ENCODE measurements at places on chromosomes 12 and 14.
A peak's percentile ranks its signal among the peaks of the same experiment; 100 is the strongest.

DNA sequence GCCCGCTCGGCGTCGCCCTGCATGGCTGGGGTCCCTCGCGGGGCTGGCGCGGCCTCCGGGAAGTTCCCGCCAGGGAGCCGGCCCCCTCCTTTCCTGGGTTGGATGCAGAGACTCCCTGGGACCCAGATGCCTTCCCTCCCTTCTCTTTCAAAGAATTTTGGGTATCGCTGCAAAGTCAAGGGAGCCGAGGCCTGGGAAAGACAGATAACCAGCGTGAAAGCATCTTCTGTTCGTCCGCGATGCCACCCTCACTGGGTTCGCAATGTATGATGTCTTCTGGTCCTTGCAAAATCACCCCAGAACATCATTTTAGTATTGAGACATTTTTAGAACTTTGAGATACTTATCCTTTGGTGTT, 451 bp downstream of the IRAK3 start:
- DNase-seq: no peak

GRCh38 chr12:108646600-108647579, 13.2 kb upstream of the SELPLG start:
- no peak for DNase-seq

DNA sequence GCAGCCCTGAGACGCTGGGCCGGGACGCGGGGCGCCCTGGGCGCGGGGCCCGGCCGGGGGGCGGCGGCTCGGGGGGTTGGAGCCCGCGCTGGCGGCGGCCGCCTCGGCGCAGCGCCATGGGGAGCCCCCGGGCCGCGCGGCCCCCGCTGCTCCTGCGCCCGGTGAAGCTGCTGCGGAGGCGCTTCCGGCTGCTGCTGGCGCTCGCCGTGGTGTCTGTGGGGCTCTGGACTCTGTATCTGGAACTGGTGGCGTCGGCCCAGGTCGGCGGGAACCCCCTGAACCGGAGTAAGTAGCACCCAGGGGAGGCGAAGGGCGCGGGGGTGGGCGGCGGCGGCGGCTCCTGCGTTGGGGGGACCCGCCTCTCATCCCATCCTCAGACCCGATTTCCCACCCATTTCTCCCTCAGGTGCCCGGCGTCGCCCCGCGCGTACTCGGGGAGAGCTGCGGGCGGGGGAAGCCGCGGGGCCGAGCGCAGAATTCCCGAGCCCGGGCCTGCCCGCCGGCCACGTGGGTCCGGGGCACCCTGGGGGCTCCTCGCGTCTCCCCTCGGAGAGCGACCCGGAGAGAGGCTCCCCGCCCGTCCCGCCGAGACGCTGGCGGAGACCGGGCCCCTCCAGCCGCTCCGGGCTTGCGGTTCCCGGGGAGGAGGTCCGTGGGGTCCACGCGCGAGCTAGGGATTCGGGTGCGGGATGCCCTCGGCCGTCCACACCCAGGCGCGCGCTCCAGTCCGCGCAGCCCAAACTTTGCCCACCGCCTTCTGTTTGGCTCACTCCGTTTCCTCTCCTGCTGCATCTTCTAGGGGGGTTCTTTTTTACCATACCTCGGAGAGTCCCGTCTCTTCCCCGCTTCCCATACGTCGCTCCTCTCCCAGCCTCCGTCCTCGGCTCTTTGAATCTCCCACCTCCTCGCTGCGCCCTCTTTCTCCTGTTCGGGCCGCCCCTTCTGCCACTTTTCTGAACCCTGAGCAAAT, 807 bp downstream of the B4GALNT3 start:
- DNase-seq: no peak

GRCh38 chr14:26527095-26527494, 70.7 kb downstream of the NOVA1 start:
- DNase-seq: no peak

DNA sequence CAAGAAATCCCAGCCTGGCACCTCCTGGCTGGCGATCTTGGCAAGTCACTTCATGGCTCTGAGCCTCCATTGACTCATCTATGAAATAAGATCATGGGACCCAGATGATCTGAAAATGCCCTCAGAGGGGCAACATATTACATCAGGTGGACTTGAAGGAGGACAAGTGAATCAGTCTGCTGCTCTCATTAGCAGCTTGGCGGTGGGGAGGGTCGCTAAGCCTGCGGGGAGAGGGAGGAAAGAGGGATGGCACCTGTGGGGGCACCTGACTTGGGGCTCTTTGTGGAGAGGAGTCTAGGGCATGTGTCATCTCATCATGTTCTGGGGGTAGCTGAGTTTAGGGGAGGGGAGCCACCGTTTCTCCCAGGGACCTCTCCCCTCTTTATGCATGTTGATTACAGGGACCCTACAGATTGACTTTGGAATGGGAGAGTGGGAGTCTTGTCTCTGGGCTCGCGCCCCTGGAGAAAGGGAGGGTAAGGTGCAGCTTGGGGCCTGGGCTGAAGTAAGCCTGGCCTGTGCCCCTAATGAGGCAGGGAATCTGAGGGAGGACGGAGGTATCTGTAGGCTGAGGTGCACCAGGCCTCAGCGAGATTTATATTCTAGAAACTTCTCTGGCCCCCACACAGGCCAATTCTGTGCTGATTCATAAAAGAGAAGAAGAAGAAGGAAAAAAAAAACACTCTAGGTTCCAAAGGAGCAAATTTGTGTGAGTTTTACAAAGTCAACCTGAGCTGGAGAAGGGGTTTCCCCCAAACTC, 29.3 kb upstream of the BATF start:
- DNase-seq: no peak

- no peak for DNase-seq
Measured at GRCh38 chr12:97899529-97899928, 436.9 kb downstream of the RMST start.

GRCh38 chr14:91295851-91296796, 51.6 kb upstream of the GPR68 start:
- DNase-seq: no peak

DNA sequence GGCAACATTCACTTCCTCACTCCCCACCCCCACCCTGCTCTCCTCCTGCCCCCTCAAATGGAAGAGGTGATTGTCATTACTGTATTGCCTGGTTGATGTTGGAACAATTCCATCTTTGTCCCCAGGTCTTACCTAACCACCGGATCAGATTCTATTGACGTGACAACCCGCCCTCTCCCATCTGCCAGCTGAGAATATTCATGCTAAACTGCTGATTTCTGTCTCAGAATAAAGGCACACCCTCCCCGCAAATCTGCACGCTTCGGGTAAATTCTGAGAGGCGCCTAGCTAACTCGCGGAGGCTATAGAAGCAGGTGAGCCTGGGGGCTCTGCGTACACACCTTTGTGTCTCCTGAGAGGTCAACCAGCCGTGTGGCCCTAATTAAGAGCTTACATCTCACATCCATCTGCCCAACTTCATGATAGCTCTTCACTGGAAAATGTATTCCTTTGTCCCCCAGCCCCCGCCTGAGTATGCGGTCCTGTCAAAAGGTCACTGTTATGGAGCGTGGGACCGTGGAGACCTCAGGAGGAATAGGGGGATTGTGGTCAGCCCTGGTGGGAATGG, 1054.3 kb downstream of the VRK1 start:
- no peak for DNase-seq

GRCh38 chr14:44204061-44204835, 302.8 kb downstream of the FSCB start:
- no peak for DNase-seq

DNA sequence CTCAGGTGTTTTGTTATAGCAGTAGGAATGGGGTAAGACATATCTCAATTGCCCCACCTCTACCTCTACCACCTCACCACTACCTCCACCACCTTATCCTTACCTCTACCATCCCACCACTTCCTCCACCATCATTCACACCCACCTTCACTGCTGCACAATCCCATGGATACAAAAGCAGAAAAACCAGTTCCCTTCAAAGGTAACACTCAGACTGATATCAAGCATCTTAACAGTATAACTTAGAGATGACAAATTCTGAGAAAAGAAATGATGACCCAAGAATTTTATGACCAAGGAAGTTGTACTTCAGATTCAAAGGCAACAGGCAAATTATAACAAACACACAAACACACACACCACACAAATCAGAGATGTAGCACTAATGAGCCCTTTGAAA, 189.4 kb downstream of the NUAK1 start:
- no peak for DNase-seq

- no peak for DNase-seq
Measured at GRCh38 chr12:109157986-109158385, 41.6 kb downstream of the ACACB start.

GRCh38 chr12:100986595-100987547, 192.3 kb downstream of the ANO4 start:
- DNase-seq: no peak

- peak; percentile 75 for DNase-seq
Measured at GRCh38 chr12:124517260-124518050, 50.0 kb downstream of the NCOR2 start.

GRCh38 chr12:19647806-19648556, 208.7 kb downstream of the AEBP2 start:
- no peak for DNase-seq

- DNase-seq: peak; percentile 42
Measured at GRCh38 chr12:31591380-31591901, 505 bp upstream of the DENND5B start.

DNA sequence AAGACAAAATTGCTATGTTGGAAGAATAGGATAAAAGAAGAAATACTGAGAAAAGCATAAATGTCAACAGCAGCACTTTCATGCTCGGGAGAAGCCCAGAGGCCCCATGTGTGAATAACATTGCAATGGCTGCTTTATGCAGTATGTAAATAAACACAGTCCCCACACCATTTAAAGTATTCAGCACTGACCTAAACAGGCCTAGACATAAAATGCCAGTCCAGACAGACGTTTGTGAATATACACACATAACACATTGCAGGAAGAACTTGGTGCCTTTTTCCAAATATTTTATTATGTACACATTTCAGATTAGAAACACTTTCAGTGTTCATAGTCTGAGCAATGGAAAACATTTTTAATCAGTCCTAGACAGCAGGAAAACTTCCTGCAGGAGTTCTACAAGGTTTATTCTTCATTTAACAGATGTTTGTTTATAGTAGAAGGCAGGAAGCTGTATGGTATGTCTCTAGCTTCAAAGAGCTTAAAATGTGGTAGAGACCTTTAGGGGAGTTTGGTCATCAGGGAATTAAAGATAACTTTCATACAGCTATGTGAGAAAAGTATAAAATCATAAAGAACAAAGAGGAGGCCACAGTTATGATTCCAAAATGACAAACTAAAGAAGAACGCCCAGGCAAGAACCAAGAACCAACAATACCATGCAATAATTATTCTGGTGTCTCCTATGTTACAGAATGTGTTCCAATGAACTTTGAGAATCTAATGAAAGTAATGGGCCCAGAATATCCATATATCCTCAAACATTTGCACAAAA, 30.6 kb upstream of the SLC38A2 start:
- no peak for DNase-seq

DNA sequence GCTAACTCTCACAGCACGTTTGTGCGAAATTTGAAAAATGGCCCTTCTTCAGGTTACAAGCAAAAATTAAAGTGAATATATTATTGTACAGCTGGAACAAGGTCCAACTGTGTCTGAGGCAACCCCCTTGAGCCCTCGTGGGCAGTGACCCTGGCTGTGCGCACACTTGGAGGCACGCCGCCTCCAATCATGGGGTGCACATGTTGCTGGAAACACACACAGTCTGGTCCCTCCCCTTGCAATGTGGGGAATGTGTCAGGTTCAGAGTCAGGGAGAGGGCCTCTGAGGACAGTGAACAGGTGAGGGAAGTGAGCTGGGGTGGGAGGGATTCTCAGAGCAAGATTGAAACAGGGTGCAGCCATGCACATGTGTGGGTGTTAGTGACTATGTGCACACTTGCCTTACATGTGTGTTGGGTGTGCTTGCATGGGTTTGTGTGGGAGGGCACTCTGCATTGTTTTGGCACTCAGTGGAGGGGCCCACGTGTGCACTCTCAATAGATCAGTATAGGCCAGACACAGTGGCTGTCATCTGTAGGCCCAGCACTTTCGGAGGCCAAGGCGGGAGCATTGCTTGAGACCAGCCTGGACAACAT, 9.6 kb downstream of the TSPAN9 start:
- DNase-seq: no peak

- DNase-seq: no peak
Measured at GRCh38 chr12:110756611-110757010, 13.9 kb upstream of the PPP1CC start.

DNA sequence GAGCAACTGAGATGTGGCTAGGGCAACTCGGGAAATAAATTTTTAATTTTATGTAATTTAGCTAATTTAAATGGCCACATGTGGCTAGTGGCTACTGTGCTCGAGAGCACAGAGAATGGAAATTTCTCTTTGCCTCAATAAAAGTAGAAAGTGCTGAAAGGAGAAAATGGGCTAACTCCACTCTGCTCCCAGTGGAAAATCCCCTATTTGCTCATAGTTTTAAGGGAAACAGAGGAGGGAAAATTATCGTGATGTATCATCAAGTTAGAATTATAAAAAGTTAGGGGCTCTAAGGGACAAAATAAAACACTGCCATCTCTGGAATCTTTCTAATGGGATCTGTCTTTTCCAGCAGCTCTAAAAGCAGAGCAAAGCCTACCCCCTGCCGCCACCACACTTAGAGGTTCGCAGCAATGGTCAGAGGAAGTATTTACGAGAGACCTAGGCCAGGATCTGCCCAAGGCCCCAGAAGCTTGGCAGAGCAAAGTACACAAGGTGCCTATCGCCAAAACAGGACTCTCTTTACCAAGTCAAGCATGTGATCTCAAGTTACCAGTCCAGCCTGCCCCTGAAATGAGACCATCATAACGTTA, 220.7 kb downstream of the PPM1H start:
- DNase-seq: no peak

DNA sequence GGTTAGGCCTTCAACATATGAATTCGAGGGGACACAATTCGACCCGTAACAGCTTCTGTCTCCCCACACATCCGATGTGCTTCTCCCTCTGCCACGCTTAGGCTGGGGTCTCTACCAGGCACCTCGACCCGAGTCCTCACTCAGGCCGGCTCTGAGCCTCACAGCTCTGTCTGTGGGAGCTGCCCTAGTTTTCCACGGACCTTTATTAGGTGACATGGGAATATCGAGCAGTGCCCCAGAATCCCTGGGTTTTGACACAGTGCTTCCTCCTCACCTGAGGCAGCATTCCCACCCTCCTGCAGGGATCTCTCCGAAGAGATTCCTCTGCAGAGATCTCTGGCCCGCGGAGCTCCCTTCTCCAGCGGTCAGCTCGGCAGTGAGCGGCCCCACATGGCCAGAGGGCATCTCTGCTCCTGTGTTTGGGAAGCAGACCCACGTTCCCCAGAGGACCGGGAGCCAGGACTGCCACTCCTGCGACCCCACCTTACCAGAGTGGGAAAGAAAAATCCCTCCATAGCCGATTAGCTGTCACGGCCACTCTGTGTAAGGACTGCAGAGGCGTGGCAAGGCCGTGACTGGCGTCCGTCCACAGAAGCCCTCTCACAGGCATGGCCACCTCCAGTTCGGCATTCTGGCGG, 21.2 kb downstream of the ZBTB42 start:
- no peak for DNase-seq

Data from frontal cortex (tissue), 4 donors.